ENCODE measurements at places on chromosomes 4 and X.

GRCh38 chr4:78612398-78613178, 61.0 kb downstream of the ANXA3 start:
- DNase-seq = peak; percentile 29

GRCh38 chr4:83617371-83618035, 81.6 kb downstream of the GPAT3 start:
- no peak for DNase-seq

GRCh38 chr4:25580633-25581467, 74.8 kb upstream of the SLC34A2 start:
- DNase-seq = no peak

- no peak for DNase-seq
Observed at GRCh38 chr4:24956763-24957162, 43.9 kb upstream of the CCDC149 start.

DNA sequence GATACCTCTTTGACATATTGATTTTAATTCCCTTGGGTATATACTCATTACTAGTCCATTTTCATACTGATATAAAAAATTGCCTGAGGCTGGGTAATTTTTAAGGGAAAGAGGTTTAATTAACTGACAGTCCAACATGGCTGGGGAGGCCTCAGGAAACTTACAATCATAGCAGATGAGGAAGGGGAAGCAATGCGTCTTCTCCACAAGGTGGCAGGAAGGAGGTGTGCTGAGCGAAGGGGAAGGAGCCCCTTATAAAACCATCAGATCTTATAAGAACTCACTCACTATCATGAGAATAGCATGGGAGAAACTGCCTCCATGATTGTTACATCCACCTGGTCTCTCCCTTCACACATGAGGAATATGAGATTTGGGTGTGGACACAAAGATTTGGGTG, 42.4 kb downstream of the MSX1 start:
- no peak for DNase-seq

DNA sequence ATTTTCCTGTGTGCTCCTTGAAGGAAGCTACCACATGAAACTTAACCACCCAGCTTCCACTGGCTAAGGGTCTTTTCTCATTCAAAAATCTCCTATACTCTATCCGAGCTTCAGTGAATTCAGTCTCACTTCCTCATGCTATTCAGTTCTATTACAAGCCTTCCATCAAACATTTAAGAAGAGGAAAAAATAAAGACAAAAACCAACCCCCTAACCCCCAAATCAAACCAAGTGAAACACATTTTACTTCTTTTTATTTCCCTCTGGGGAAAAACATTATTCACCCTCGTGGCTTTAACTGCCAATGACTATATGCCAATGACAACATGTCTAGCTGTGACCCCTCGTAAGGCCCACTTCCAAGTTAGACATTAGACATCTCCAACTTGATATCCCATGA, 16.2 kb upstream of the WDR19 start:
- DNase-seq = no peak

DNA sequence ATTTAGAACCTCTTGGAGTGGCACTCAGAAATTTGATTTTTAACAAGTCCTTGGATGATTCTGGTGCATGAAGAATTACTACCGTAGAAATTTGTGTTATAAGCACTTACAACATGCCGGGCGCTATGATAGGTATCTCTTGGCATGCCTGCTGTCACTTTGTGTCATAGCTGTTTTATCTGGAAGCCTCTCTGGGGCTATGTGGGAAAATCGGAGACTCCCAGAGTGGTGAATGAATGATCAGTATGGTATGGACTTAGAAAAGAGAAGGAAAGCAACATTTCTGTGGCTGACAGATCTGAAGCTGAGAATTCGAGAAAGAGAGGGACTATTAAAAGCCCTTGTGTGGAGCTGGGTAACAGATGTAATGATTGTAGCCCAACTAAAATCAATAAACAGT, 177.4 kb upstream of the MAMLD1 start:
- DNase-seq = no peak

Measured in NCI-H146 (cell line).